ENCODE measurements at places on chromosomes 1 and 21. TPM values are rescaled to one million over a fixed set of nuclear protein-coding genes. Genes with fewer than 3 reads are reported as not detected.

DNA sequence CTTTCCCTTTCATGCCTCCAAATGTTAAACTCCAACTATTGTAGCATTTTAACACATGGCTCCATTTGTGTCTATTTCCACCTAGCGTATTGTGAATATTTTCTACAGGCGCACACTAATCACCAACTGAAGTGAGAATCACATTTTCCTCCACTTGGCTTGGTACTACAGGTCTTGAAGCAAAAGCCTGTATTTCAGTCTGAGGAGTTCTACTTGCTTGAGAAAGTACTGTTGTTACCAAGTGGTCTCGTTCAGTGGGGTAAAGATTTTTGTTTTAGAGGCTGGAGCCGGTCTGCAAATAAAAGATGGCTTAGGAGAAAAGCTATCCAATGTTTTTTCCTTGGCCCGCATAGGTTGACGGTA, 550 bp upstream of the PTBP2 start:
- no peak for DNase-seq

- DNase-seq = no peak
Observed at GRCh38 chr1:154198756-154199562, 7.1 kb upstream of the TPM3 start.

DNA sequence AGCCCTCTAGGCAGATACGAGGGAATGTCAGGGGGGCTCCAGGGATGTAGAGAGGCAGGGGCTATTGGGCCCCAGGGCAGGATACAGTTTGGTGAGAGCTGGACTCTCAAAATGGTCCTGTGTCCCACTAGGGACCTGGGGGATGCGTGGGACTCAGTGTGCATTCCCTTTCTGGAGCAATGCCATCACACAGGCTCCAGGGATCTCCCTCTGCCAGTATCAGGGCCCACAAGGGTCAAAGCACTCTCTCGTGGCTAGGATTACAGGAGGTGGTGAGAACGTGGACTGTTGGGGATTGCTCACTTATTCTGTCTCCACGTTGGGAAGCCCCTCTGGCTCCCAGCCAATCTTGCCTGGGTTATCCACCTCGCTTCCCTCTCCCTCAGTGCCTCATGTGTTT, 25.8 kb downstream of the KIAA0319L start:
- no peak for DNase-seq

DNA sequence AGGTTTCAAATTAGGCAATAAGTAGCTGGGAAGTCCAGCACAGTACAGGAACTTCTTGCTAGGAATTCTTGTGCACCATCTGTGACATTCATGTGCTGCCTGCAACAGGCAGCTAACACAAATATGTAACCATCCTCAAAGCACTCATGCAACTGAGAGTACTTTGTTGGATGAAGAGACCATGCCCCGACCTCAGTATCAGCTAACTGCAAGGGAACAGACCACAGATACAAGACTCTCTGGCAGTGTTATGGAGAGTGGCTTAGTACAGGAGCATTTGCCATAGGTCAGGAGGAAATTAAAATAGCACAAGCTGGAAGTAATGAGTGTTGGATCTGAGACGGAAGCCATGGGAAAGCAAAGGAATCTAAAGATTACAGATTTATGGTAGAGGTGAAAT, 123.6 kb downstream of the LRRC53 start:
- DNase-seq = no peak

GRCh38 chr1:99648107-99648506, 2.2 kb downstream of the PALMD start:
- DNase-seq = peak; percentile 82

DNA sequence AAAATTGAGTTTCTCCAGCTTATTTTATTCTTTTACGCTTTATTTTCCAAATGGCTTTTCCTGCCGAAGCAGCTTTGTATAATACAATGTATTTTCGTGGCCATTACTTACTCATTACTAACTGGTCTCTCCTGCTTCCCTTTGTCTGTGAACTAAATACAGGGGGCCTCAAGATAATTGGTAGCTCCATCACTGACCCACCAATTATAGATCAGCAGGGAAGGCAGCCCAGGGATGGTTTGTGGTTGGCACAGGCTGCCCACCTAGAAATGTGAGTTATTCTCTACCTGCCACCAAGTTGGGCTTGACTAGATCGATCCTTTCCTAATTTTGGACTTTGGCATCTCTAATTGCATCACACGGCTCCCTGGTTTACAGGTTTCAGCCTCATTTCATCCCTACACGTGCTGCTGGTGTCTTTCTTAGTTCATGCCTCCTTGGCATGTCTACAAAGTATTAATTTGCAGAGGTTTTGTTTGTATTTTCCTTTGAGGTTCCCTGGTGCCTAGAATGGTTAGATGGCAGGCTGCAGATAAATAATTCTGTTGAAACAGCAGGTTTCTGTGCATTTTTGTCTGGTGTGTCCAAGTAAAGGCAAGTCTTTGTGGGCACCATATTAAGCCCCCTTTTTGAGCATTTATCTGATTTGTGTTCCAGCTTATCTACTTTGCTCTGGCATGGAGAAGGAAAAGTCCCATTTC, 35.2 kb downstream of the PEX14 start:
- DNase-seq = no peak

SZRD1 gene
- total RNA-seq = 81.2 TPM

KRTAP19-3 gene
- total RNA-seq = not detected

DNA sequence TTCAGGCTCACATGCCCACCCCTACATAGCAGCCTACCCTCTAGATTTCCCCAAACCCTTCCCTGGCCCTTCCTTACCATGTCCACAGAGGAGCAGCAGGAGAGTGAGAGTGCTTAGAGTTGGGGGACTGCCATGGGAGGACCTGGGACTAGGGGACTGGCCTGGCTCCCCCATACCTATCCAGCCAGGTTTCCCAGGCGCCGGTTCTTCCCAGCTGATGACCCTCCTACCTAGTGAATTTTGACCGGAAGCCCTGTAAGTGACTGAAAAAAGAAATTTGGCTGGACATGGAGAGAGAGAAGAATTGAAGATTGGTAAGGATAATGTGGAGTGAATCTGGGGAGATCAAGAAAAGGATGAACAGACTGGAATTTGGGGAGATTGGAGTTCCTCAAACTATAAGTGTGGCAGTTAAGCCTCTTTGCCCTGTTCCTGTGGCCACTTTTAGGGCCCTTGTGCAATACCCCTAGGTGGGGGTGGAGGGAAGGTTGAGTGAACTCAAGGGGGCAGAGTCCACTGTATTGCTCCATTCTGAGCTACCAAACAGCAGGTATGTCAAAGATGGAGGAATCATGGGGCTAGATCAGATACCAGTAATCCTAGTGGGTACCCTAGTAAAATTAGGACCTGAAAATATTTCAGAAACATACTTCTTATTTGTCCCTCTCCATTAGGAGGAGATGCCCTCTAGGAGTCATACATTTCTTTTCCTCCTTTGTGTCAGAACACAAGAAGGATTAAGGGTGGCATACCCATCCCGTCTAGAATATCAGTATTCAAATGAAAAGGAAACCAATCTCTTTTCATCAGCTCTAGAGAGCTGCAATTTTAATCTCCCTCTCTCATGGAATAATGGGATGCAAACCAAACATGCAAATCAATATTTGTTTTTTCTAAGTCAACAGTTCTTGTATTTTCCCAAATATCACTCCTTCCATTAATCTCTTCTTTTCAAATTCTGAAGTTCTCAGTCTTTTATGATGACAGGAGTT, 1.2 kb downstream of the HJV start:
- no peak for DNase-seq

GRCh38 chr1:242774256-242774655, 249.8 kb upstream of the PLD5 start:
- no peak for DNase-seq

DNA sequence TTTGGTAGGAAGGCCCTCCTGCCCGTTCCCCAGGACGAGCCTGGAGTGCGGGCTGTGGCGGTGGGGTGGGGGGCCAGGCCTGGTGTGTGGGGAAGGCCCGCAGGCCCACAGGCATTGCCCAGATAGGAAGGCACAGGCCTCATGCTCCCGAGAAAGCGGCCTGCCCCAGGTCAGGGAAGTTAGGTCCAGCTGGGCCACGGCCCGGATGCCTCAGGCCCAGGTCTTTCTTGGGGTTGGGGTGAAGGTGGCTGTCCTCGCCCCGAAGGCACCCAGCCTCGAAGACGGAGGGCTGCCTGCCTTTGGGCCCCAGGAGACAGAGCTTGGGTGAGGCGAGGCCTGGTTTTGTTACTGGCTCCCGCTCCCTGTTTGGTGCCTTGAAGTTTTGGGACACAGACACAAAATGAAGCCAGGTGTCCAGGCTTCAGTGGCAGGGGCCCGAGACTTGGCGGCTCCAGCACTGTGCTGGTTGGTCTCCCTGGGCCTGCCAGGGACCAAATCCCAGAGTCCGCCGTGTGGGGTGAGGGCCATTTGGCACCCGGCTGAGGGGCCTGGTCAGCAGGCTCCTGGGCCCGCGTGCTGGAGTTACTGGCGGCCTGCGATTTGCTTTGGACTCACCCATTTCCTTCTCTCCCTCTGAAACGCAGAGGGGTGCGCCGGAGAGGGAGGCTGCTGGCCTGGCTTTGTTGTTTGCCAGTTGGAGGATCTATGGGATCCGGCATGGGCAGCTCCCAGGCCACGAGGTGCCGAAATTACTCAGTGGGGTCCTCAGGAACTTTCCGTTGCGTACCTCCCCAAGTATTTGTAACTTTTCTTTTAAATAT, 2.0 kb downstream of the SKI start:
- no peak for DNase-seq

DNA sequence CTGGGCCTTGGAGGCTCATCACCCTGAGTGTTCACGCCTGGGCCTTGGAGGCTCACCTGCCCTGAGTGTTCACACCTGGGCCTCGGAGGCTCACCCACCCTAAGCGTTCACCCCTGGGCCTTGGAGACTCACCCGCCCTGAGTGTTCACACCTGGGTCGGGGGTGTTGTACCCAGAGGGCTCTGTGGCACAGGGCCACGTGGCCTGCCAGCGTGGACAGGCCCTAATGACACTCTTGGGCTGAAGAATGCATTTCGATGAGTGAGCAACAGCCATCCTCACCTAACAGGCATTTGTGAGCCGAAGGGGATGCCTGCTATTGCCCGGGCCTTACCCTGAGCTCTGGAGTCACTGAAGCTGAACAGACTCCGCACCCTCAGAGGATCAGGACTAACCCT, 17.5 kb downstream of the SLC19A1 start:
- no peak for DNase-seq

- DNase-seq = no peak
Observed at GRCh38 chr21:30200000-30200399, 15.9 kb downstream of the CLDN8 start.

LCE1D gene
- not detected for total RNA-seq

DNA sequence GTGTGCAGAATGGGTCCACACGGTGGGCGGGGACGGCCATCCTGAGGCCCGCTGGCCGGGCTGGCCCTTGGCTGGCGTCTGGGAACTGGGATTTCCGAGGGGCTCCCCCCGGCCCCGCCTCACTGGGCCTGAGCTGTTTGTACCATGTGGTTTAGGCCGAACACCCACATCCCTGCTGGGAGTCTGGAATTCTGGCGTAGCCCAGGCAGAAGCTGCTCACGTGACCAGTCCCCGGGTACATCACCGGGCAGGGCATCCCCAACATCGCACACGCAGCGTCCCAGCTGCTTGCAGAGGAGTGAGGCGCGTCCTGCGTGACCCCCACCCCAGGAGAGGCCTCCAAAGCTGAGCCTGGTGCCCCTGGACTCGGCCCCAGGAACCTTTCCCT, 2.1 kb downstream of the KRTAP10-7 start:
- no peak for DNase-seq

SLC25A34 gene
- 16.1 TPM for total RNA-seq

CACNA1S gene
- not detected for total RNA-seq

GRCh38 chr21:31554511-31555022, 104.9 kb upstream of the SOD1 start:
- no peak for DNase-seq

TIE1 gene
- 51.7 TPM for total RNA-seq

GRCh38 chr1:48472638-48473037, 634 bp upstream of the SPATA6 start:
- DNase-seq = no peak

WDR64 gene
- total RNA-seq = not detected

COL24A1 gene
- total RNA-seq = 1.0 TPM

- peak; percentile 55 for DNase-seq
Observed at GRCh38 chr21:39121600-39122355, 61.5 kb downstream of the PSMG1 start.

DNA sequence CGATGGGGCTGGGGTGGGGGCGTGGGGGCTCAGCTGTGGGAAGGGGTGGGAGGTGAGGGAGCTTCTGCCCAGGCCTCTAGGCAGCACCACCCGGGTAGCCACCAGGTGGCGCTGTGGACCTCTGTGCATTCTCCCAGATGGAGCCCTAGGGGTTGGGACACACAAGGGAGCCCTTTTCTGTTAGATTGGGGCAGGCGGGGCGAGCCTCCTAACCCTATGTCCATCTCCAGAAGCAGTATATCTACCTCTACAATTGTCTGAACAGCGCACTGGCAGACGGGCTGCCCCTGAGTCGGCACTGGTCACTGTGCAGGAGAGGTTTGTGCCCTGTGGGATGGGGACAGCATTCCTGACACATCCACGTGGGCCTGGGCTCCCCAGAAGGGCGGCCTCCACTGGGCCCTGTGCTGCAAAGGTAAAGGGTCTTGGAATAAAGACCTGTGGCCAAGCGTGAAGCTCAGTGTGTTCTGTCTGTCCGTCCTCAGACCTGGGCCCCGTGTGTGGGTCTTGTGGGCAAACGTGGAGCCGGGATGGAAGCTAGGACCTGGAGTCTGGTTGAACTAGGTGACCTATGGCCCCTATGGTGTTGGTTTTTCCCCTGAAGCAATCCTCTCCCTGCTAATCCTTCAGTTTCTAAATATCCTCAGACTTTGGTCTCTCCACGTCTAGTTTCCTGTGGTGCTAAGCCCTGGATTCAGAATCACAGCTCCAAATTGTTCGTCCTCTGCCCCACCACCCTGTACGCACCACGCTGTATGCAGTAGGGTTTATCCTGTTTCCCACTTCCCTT, 4.4 kb upstream of the LGR6 start:
- no peak for DNase-seq

DNA sequence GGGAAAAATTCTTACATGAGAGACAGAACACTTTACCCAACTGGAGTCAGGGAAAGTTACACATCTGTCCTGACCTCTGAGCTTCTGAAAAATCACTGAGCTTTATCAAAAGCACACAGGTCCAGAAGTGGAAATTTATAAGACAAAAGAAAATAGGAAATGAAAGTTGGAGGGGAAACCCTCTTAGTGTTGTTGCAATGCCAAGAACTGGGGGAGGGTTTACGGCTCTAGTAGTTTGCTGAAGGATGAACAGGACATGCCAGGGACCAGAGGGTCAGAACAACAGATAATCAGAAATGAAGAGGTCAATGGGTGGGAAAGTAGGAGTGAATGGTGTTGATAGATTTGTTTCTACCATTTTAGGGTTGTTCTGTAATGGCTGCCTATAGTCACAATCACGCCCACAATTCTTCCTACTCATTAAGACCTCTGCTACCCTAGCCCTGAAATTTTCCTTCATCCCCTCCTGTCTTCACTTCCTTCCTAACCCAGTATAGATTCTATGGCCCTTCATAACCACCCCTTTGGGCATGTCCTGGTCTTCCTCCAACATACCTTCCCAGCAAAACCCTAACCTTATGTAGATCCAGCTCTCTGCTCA, 30.3 kb upstream of the FMOD start:
- no peak for DNase-seq

GRCh38 chr1:32901823-32902534, 790 bp upstream of the TMEM54 start:
- no peak for DNase-seq

CFHR1 gene
- total RNA-seq = not detected

LYPD8 gene
- not detected for total RNA-seq
